ENCODE measurements at places on chromosomes 2 and 18.

DNA sequence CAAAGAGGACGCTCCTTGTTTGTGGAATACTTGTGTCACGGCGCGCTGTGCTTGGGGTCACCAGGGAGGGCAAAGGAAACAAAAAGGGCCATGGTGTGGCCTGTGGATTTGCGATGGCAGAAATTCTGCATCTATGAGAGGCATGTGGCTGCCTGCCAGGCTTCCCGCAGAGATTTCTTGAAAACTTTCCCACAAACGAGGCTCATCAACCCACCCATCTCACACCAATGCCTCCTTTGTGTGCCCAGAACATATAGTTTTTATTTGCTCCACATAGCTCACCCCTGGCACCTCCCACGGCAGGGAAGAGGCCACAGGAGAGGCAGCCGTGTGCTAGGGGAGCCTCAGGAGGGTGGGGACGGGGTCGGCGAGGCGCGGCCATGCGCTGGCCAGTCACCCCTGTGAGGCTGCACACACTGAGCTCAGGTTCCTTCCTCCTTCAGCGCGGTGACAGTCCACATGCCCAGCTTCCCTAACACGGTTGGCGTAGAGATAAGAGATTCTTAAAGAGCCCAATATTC is 100.3 kb downstream of the MBP start:
- DNase-seq = no peak

DNA sequence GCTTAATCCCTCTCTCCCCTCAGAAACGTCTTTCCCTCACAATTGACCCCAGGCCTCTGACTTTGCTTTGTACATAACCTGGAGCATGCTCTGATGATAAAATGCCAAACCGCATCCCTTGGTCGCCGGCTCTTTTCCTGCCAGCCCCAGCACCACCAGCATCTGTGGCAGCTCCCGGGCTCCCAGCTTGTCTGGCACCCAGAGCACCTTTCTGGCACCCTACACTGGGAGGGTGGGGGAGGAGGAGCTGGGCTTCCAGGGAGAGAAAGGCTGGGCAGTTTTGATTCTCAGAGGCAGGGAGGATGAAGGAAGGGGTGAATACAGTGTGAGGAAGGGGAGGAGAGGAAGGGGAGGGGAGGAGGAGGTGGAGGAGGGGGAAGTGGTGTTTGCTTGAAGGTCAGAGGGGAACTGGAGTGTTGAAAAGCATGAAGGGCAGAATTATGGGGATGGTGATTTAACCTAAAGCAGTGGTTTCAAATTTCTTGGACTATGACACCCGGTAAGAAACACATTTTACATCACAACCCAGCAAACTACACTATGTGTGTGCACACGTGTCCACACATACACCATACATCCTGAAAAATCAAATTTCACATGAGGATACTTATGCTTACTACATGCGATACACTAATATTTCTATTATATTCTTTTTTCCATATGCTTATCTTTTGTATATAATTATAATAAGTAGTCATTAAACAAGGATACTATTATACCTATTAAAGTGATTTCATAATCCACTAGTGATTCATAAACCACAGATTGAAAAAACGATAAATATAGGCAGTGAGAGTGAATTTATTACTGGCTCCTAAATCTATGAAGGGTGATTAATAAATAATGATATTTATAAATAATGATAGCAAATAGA is 30.0 kb upstream of the IGFBP2 start:
- no peak for DNase-seq

GRCh38 chr2:235956281-235956970 is 211.8 kb downstream of the GBX2 start:
- no peak for DNase-seq

DNA sequence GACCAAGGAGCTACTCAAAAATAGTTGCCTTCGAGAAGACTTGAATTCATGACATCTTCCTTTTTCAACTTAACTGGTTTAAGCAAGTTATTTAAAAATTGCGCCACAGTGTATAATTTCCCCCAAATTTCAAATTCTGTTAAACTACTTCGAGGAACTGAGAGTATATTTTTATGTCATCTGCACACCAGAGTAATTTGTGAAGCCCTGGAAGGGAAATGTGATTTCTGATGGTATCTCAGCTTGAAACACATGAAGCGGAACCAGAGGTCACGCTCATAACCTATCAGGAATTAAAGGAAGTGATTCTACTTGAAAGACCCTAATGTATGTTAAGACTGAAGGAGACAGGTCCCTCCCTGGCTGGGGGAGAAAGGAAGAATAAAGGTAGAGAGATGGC is 33.9 kb upstream of the DARS1 start:
- DNase-seq = no peak

- no peak for DNase-seq
Observed at GRCh38 chr18:41645589-41646360, 309.3 kb upstream of the PIK3C3 start.

DNA sequence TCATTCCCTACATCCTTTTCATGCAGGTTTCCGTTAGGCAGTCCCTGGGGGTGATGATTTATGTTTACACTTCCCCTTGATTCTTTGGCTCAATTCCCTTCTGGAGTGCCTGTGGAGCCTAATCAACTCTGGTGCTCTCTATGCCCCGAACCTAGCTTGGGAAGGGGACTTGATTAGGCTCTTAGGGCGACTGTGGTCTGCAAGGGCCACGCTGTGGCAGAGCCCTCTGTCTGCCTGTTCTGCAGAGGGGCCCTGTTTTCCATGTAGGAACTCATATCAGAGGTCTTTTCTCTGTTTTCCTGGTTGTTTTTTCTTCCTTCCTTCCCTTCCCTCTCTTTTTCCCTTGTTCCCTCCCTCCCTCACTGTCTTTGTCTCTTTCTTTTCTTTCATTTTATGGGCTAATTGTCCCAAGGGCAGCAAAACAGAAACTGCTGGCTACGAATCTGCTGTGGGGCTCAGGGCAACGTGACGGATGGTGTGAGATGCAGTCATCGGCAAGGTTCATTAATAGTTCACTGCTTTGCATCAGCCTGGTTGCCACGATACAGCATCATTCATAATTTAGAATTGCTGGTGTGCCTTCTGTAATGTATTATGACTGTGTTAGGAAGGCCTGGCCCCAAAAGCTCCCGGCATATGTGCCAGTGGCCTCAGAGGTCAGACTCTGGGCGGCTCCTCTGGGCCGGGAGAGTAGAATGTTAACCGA is 134.5 kb downstream of the NAPG start:
- no peak for DNase-seq

DNA sequence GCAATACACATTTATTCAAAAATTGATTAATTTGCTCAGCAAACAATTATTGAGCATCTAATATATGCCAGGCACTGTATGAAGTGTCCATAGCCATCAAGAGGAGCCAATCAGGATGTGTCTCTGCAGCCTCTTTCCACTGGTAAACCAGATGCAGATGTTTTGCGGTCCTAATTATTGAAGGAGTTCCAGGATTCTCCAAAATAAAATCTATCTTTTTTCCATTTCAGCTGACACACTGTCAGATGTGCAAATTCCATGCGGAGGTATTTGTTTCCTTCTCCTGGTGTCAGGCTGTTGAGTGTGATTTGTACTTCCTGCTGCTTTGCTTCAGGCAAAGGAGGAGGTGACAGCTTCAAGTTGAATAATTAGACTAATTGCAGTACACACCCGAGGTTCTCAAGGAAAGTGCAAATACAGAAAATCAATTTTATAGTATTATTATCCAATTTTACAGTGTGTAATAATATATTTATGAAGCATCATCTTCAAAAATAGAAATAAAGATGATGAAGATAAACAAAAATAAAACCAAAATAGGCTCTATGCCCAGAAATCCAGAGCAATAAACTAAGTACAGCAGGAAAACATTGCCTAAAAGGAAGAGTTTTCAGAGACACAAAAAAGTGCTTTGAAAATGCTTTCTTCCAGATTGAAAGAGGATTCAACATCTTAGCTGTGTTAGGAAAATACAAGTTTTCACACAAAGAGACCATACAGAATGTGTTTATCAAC is 1352.9 kb upstream of the CHAC2 start:
- no peak for DNase-seq

DNA sequence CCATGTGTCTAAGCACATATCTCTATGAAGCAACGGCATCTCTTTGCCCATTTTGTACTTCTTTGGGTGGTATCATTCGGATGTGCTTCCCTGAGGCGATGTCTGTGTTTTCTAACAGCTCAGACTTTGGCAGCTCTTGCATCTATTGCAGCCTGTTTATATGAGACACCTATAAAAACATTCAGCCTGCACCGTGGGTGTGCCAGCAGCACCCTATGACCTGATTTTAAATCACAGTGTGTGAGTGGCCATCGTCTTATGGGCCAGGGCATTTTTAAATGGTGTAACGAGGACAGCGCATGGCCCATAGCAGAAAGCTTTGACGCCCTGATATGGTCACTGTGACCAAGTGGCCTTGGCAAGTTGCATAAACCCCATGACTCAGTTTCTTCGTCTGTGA is 12.9 kb downstream of the NPAS2 start:
- DNase-seq = no peak

- no peak for DNase-seq
Observed at GRCh38 chr2:174614261-174614660, 16.7 kb upstream of the WIPF1 start.

- no peak for DNase-seq
Observed at GRCh38 chr2:76295762-76296161, 585.0 kb upstream of the GCFC2 start.

DNA sequence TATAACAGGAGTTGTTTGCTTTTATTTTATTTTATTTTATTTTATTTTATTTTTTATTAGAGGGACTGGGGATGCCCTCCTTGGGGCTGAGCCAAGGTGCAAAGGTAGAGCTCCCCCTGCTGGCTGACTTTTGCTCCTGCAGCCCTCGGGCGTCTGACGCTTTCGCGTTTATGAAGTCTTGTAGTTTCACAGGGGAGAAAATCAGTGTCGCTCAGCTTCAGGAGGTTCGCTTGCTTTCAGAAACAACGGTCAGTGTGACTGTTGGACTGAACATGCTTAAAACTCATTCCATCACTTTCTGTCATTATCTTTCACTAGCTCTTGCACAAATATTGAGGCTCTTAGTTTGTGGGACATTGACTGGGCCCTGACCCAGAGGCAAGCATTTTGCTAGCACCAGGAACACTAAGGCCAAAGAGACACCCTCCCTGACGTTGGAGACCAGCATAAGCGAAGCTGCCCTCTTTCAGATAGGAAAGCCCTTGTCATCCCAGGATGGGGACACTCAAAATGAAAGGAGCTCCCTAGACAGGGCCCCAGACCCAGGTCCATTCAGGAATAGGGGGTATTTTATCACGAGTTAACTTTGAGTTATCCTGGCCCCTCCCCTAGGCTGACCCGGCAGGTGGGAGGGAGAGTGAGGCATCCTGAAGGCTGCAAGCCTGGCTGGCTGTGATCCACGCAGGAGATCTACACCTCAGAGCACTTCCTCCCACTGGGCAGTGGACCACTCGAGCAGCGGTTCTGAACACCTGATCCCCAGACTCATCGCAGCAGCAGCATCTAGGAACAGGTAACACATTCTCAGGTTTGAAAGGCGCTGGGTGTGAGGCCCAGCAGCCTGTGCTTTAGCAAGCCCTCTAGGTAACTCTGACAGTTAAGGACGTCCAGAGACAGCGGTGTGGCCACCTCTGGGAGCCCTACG is 34.4 kb downstream of the LGALSL start:
- DNase-seq = peak; percentile 71

- DNase-seq = no peak
Observed at GRCh38 chr2:108385411-108386071, 7.8 kb downstream of the SULT1C4 start.

DNA sequence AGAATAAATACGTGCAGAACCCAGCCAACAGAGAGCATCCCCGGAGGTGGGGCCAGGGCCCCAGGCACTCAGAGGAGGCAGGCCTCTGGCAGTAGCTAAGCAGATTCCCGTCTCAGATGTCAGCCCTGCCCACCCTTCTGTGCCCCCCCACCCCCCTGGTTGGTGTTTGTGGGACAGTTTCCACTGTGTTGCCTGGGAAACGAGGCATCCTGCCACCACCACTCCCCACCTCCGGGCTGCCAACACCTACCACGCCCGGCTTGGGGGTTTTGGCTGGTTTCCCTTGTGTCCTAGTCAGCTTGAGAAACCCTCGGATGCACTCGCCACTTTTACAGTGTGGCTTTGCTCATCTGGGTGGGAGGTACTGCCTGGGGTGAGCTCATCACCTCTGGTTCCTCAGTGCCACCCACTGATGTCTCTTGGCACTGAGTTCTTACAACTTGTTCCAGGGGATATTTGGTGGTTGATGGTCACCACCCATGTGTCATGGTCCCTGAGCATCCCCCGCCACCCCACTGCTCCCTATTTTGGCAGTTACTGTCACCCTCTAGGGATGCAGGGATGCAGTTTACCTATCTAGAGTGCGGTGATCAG is 72.4 kb upstream of the YWHAQ start:
- DNase-seq = peak; percentile 68

- no peak for DNase-seq
Observed at GRCh38 chr2:232338759-232339106, 39.8 kb upstream of the ALPP start.

GRCh38 chr2:133599811-133600210 is 31.5 kb upstream of the NCKAP5 start:
- no peak for DNase-seq

DNA sequence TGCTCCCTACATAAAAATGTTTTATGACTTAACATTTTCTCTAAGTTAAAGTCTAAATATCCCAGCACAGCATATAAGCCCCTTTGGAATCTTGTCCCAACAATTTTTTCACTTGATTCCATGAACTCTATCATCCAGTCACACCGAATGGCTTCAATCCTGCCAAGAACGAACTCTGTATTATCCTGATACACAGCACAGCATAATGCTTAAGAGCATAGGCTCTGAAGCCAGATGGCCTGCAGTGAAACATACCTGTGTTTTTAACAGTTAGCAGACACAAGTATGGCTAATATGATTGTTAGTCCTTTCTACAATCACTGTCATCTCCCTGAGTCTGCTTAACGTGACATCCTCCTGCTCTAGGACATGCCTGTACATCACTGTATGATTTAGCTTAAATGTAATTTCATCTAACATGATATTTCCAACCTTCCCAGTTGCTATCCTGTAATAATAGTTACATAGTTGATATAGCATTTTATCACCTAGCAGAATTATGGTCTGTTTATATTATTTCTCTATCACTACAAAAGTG is 669.5 kb downstream of the ERBB4 start:
- DNase-seq = no peak

Measured in activated CD8-positive, alpha-beta memory T cell treated with anti-CD3 and anti-CD28 coated beads for 1 hour (primary cell).